Cardiac septum (tissue), 1 donor: ENCODE measurements at places on chromosomes 5 and 9. TPM values are rescaled to one million over a fixed set of nuclear protein-coding genes. Genes with fewer than 3 reads are reported as not detected.

GRCh38 chr5:129094924-129095899 is 663 bp downstream of the ISOC1 start:
- peak; percentile 81 for DNase-seq

DNA sequence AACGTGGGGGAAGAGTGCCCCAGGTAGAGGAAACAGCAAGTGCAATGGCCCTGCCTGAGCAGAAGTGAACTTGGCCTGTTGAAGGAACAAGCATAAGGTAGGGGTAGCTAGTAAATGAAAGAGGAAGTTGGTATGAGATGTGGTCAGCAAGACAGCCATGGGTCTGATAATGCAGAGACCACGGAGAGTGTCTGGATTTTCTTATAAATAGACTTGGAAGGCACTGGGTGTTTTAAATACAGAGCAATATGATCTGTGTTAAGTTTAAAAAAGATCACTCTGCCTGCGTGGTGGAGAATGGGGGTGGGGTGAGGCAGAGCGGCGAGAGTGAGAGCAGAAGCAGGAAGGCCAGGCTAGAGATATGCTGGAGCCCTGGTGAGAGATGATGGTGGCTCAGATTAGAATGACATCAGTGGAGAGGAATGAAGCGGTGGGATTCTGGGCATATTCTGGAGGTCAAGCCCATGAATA is 4.2 kb downstream of the ADAM19 start:
- DNase-seq: peak; percentile 81

DNA sequence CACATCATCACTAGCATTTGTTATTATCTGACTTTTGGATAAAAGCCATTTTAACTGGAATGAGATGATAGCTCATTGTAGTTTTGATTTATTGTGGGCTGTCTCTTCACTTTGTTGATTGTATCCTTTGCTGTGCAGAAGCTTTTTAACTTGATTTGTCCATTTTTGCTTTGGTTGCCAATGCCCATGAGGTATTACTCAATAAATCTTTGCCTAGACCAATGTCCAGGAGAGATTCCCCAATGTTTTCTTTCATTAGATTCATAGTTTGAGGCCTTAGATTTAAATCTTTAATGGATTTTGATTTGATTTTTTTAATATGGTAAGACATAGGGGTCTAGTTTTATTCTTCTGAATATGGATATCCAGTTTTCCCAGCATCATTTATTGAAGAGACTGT is 28.8 kb upstream of the SMARCA2 start:
- no peak for DNase-seq

The EIF4E1B gene
- total RNA-seq: not detected

GRCh38 chr9:20898885-20899554 is 132.4 kb downstream of the HACD4 start:
- DNase-seq: no peak
